Stimulated activated CD4-positive, alpha-beta T cell treated with anti-CD3 and anti-CD28 coated beads, Interleukin-1b, Interleukin-23, amount 100 ng/mL, for 1 hour (primary cell): ENCODE measurements at places on chromosomes 5 and 9.

- no peak for DNase-seq
These were observed 9.3 kb upstream of the SPATA24 start for GRCh38 chr5:139413153-139413552.

GRCh38 chr5:168798065-168799023 lies 219.2 kb upstream of the PANK3 start:
- no peak for DNase-seq

DNA sequence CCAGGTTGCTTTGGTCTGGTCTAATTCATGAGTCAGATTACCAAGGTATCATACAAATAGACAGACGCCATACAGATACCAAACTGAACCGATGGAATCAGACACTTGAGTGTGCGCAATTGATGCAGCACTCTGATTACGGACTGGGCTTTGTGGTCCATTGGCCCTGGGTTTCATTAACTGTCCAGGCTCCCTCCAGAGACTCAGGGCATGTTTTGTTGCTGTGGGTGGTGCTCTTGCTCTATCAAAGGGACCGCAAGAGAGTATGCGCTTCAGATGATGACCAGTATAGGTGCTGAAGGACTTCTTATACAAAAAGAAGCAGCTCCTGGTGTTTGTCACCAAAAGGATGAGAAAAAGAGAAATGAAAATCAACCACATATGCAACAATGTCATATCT lies 36.9 kb upstream of the ANKRD55 start:
- no peak for DNase-seq

DNA sequence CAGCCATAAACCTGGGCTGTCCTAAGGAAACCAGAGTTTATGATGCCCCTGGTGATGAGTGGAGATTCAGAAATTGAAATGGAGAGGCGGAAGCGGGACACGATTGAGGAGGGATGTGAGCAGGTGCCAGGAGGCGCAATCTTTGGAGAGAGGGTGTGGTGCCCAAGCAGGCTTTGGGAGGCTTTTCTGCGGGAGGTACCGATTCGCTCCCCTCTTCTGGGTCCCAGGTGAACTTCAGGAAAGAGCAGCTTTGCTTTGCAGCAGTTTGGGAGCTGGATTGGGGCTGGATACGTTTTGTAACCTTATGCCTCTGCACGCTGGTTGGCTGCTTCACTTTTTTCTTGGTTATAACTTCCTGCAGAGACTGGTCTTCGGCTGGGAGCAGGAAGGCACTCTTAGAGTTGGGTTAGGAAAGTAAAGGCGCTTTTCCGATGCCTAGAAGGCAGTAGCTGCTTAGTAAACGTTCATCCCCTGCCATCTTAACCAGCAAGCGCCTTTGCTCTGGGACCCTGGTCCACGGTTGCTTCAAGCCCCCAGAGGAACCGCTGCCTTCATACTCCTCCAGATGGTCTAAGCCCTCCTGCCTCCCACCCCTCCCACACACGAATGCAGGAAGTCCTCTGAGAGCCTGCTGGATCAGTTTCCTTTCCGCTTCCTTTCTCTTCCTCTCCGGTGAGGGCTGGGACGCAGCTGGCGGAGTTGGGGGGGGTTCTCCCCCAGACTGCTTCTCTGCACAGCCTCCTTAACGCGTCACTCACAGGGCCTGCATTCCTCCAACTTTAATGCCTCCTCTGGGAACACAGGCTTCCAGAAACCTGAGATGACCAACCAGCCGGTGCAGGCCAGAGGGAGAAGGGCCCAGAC lies 15.2 kb upstream of the NEK6 start:
- no peak for DNase-seq

- DNase-seq: no peak
These were observed 309.9 kb downstream of the MAT2B start for GRCh38 chr5:163815240-163815791.

DNA sequence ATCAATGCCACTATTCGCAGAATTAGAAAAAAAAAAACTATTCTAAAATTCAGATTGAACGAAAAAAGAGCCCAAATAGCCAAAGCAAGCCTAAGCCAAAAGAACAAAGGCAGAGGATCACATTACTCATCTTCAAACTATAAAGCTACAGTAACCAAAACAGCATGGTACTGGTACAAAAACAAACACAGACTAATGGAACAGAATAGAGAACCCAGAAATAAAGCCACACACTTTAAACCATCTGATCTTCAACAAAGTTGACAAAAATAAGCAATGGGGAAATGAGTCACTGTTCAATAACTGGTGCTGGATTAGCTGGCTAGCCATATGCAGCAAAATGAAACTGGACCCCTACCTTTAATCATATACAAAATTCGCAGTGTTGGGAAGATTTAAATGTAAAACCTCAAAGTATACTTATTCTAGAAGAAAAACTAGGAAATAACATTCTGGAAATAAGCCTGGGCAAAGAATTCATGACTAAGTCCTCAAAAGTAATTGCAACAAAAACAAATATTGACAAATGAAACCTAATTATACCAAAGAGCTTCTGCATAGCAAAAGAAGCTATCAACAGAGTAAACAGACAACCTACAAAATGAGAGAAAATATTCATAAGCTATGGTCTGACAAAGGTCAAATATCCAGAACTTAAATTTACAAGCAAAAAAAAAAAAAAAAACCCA lies 153.7 kb downstream of the NDUFS4 start:
- no peak for DNase-seq

- no peak for DNase-seq
These were observed 189.7 kb upstream of the SGCD start for GRCh38 chr5:156137071-156137869.

GRCh38 chr5:118405650-118406061 lies 582.7 kb downstream of the DTWD2 start:
- no peak for DNase-seq

DNA sequence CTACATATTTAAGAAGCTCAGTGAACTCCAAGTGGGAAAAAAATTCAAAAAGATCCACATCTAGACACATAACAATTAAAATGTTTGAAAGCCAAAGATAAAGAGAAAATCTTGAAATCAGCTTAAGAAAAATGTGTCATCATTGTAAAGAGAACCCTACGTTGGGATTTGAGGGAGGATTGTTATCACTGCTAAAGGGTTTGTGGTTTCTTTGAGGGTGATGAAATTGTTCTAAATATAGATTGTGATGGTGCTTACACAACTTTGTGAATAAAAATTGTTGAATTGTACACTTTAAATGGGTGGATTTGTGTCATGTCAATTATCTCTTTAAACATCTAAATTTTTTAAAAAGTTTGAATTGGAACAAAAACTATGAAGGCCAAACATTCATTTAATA lies 92.2 kb upstream of the ADAMTS19 start:
- no peak for DNase-seq

DNA sequence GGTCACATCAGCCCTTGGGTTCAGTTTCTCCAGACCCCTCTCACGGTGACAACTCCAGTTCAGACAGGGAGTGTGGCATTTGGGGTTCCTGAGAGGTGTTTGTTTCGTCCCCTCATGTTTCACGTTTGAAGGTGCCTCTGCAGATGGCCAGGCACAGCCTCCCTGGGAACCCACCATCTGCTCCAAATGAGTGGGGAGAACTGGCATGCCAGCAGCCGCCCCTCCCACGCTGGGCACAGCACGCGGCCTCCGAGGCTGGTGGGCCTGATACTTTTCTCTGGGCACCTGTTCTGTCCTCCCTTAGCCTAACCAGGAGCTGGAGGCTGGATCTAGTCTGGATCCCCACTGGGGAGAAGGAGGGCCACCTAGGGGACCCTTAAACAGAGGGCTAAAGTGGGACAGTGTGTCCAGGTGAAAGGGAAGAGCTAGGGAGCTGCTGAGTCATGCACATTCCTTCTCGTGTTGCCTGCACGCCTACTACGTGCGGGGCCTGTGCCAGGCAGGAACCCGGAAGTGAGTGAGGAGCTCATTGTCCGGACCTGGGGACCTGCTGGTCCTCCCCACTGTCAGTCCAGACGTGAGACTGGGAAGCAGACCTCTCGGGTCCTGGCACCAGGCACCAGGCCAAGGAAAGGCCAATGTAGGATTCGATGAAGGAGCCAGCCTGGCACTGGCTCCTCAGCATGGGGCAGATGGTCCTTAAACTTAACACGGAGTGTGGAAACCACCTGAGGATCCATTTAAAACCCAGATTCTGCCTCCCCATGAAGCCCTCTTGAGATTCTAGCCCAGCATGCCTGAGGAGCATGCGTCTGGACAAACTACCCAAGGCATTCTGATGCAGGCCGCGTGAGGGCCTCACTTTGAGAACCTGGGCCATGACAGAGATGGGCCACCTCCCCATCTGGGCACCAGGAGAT lies 11.7 kb downstream of the DNM1 start:
- no peak for DNase-seq

- no peak for DNase-seq
These were observed 79.8 kb downstream of the ARSB start for GRCh38 chr5:78905084-78905938.

DNA sequence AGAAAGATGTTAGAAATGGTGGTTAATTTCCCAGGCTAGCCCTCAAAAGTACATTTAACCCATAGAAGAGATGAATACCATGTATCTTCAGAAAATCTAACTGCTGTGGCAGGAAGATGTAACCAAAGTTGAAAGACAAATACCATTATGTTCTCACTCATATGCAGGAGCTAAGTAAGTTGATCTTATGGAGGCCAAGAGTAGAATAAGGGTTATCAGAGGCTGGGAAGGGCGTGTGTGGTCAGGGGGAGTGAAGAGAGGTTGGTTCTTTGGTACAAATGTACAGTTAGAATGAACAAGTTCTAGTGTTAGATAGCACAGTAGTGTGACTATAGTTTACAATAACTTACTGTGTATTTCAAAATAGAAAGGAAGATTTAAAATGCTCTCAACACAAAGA lies 61.7 kb downstream of the CDC14B start:
- DNase-seq: no peak
